Fibroblast of villous mesenchyme (primary cell): ENCODE measurements at places on chromosomes 4 and X. TPM values are rescaled to one million over a fixed set of nuclear protein-coding genes. Genes with fewer than 3 reads are reported as not detected.

SNCA gene
- total RNA-seq: 0.97 and 3.5 TPM in 2 replicates

CORIN gene
- total RNA-seq: 3.2 and 5.6 TPM in 2 replicates

ALAS2 gene
- total RNA-seq: not detected in 2 replicates

MTNR1A gene
- total RNA-seq: not detected in 2 replicates

- no peak for DNase-seq
Observed at GRCh38 chrX:136191171-136191570, 43.8 kb downstream of the FHL1 start.

- DNase-seq: no peak
Observed at GRCh38 chrX:101208152-101208905, 11.3 kb upstream of the DRP2 start.

DNA sequence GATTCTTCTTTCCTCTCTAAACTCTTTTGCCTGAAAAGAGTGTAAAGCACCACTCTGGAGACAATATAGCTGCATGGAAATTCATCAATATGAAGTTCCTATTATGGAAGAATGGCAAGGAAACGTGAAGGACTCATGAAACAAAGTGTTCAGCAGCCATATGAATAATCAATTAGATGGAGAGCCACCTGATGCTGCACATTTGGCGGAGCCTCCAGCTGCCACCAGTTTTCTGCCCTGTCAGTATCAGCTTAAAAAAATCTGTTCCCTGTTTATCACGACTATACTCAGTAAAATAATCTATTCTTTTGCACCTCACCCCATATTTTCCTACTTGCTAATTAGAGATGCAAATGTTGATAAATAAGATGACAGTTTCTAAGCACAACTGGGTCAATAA, 276.0 kb downstream of the UNC5C start:
- no peak for DNase-seq

DNA sequence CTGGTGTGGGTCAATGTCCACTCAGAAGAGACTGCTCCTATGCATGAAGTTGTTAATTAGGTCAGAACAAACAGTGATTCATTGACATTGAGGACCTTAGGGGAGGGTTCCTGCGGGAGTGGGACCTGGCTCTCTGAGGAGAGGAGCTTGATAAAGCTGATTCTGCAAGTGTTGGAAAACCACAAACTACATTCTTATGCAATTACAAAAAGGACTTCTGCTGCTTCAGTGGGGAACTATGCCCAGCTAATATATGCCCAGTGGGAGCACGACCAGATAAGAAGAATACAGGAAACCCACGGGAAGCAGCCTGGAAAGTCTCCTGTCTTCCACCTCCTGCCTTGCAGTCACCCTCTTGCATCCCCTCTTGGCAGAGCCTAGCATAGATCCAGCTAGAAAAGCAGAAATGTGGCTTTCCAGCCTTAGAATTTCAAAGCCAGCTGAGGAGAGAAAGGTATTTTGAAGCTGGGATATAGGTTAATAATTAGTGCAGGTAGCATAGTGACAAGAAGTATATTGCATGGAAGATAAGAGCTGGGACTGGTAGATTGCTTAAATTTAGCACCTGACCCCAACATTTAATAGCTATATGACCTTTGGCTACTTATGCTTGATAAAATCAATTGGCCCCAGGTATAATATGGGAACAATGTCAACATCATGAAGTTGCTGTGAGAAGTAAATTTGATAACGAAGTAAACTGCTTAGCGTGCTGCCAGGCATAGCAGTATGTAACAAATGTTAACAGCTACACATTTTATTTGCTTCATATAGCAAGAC, 34.9 kb upstream of the UGT8 start:
- no peak for DNase-seq
